ENCODE measurements at places on chromosomes 1 and 21. TPM values are rescaled to one million over a fixed set of nuclear protein-coding genes. Genes with fewer than 3 reads are reported as not detected.

DNA sequence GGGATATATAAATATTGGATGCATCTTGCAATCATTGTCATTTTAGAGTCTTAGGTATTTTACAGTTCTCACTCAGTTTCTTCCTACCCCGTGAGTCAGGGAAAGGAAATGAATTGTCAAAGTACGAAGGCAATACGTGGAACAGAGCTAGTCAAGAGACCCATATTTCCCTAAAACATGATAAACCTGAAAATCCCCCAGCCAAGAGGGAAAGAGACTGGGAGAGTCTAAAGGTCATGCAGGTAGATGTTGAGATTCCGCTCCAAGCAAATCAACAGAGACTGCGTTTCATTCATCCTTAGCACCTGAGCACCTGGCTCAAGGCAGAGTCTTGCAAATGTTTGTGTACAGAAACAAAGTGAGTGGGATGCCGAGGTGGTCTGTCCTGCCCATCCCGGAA lies 58.0 kb downstream of the SH3GLB1 start:
- no peak for DNase-seq

Gene UMODL1
- not detected for total RNA-seq

DNA sequence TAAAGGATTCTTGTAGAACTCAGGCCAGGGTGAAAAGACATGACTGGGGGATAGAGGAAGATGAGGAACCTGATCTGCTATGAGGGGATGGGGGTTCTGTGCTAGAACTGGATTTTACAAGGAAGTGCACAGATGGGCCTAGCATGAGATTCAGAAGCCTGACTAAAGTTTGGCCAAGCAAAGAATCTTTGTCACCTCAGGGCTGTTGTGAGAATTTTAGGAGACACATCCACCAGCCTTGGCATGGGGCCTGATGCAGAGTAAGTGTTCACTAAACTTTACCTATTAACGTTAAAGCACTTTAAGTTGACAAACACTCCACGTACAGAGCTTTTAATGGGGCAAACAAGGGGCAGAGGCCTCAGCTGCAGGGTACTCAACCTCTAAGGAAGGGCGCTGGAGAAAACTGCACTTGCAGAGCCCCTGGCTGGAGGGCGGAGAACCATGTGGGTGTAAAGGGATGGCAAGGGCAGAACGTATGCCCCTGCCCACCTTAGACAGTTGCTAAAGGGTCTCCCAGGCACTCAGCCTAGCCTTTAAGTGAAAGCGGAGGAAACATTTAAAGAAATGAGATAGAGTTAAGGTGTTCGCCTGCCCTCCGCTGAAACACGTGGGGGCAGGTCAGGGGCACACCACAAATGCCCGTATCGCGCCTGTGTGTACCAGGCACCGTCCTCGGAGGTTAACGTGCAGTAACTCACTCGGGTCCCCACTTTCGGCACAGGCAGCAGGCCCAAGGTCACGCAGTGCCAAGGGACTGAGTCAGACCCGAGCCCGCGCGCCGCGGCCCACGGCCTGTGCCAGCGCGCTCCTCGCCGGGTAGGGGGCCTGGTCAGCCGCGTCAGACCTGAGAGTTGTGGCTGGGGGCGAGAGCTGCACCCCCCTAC lies 990 bp upstream of the MRPS6 start:
- DNase-seq: peak; percentile 90

DNA sequence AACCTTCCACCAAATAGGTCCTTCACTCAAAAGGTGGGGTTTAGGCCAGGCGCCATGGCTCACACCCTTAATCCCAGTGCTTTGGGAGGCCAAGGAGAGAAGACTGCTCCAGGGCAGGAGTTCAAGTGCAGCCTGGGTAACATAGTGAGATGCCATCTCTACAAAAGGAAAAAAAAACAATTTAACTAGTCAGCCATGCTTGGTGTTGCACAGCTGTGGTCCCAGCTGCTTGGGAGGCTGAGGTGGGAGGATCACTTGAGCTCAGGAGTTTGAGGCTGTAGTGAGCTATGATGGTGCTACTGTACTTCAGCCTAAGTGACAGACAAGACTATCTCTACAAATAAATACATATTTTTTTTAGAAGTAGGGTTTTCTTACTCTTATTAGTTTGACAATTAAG lies 617.5 kb downstream of the KIF26B start:
- DNase-seq: no peak
